Stimulated activated CD8-positive, alpha-beta memory T cell treated with anti-CD3 and anti-CD28 coated beads, Interleukin-7, amount 100 ng/mL, for 4 hours (primary cell): ENCODE measurements at places on chromosomes 11 and 22.

GRCh38 chr11:69948256-69949141 lies 129.3 kb upstream of the FGF3 start:
- DNase-seq: no peak

- DNase-seq: no peak
Measured at GRCh38 chr22:49686495-49687219, 141.0 kb downstream of the BRD1 start.

- DNase-seq: no peak
Measured at GRCh38 chr11:128620309-128621100, 33.1 kb upstream of the ETS1 start.

GRCh38 chr11:6614446-6614845 lies 2.4 kb upstream of the TAF10 start:
- DNase-seq: no peak

- peak; percentile 17 for DNase-seq
Measured at GRCh38 chr22:32204856-32205722, at the start of gene RFPL2. TSS of gene RFPL2 (minus strand) at chr22:32205073. CDS start at chr22:32202451, 2,622 bp downstream.

DNA sequence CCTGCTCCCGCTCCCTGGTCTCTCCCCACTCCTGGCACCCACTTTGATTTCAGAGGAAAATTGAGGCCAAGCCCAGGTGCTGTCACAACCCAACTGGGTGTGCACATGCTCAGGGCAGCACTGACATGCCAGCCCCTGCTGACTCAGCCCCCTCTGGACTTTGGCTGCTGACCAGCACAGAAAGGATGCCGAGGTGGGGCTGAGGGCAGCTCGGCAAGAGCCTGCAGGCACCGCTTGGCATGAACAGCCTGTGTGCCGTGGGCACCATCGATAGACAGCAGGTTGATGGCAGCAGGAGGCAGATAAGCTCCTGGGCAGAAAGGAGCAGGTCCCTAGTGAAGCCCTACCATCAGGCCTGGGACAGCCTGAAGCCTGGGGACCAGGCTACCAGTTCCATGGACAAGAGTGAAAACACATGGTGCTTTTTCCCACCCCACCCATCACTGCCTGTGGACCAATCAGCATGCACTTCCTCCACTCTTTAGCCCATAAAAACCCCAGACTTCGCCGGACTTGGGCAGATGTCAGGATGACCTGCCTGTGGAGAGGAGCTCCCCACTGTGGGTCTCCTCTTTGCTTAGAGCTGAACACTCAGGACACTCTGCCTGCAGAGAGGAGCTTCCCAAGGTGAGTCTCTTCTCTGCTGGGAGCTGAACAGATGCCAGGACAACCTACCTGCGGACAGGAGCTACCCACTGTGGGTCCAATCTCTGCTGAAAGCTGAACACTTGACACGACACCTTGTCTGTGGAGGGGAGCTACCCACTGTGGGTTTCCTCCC lies 832.3 kb downstream of the DLG2 start:
- no peak for DNase-seq

GRCh38 chr11:71369411-71369810 lies 78.8 kb downstream of the DHCR7 start:
- DNase-seq: no peak

DNA sequence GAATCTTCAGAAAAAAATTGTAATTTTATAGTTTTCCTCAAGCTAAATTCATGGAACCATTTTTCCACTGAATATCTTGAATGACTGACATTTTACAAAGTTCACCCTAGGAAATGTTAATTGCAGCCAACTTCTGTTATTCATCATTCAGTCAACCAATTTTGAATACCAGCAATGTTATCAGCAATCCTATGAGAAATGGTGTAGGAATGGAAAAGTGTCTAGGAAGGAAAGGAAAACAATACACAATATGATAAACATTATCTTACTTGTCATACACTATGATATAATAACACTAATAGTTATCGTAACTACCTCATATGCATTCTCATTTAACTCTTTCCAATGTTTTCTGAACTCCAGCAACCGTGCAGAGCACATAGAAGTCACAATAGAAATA lies 790.5 kb upstream of the LRRC4C start:
- no peak for DNase-seq

DNA sequence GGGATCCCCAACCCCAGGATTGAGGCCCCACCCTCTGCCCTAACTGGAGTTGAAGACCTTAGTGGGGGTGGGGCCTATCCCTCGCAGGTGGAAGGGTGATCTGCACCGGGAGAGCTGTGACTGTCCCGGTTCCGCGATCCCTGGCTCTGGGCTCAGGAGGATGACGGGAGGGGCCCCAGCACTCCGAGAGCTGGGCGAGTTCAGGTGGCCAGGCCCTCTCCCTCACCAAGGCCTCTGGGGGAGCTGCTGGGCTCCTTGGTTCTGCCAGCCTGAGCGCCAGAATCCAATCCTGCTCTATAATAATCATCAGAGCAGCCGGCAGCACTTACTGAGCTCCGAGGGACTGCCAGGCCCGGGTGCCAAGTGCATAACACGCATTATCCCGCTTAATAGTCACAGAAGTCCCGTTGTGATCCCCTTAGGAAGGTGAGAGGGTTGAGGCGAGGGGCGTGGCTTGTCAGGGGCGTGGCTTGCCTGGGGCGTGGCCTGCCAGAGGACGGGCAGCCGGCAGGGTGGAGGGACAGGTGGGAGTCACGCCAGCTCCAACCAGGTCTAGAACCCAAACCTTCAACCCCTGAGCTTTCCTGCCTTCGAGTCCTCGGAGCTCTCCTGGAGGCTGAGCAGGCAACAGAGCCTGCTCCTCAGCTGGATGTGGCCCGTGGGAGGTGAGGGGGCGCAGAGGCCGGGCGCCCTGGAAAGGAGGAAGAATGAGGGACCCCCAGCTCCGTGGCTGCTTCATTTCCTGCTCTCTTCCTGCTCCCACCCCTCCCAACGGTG lies 7.3 kb upstream of the SYT7 start:
- peak; percentile 40 for DNase-seq

GRCh38 chr11:115313224-115313838 lies 190.9 kb downstream of the CADM1 start:
- no peak for DNase-seq

GRCh38 chr11:101470881-101471520 lies 112.8 kb downstream of the TRPC6 start:
- DNase-seq: no peak

GRCh38 chr11:109892321-109892794 lies 200.8 kb upstream of the ZC3H12C start:
- no peak for DNase-seq

GRCh38 chr11:100785148-100785983 lies 98.3 kb downstream of the ARHGAP42 start:
- DNase-seq: no peak

DNA sequence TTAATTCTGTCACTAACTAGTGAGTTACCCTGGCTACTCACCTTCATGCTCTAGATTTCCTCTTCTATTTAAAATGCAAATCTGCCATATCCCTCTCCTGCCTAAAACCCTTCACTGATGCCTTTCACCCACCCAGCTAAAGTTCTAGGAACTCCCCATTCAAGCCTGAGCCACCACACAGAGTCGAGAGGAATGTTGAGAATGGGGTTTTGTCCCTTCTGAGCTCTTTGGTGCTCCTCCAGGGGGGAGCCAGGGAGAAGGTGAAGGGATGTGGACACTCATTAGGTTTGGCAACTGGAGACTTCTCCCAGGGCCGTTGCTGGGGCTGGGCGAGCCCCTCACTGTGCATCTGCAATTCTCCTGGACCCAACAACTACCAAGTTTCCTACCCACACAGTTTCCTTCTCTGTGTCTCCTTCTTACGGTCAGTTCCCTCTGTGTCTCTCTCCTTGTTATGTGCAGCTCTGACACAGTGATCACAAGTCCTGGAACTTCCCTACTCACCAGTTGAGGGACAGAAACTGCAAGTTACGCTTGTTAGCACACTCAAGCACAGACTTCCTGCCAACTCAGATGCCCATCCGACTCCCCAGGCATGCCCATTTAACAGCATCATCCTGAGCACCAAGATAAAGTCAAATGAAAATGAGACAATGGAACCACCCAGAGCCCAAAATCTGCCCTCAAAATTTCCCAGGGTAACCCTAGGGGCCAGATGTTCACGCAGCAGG lies 6.5 kb upstream of the IL10RA start:
- no peak for DNase-seq

DNA sequence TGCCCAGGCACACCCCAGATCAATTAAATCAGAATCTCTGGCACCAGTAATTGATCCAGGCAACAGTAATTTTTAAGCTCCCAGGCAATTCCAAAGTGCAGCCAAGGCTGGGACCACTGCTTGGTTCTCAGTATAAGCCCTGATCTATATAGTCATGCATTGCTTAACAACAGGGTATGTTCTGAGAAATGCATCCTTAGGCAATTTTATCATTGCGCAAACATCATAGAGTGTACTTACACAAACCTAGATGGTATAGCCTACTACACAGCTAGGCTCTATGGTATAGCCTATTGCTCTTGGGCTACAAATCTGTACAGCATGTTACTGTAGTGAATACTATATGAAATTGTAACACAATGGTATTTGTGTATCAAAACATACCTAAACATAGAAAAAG lies 651 bp upstream of the C11orf42 start:
- DNase-seq: no peak

DNA sequence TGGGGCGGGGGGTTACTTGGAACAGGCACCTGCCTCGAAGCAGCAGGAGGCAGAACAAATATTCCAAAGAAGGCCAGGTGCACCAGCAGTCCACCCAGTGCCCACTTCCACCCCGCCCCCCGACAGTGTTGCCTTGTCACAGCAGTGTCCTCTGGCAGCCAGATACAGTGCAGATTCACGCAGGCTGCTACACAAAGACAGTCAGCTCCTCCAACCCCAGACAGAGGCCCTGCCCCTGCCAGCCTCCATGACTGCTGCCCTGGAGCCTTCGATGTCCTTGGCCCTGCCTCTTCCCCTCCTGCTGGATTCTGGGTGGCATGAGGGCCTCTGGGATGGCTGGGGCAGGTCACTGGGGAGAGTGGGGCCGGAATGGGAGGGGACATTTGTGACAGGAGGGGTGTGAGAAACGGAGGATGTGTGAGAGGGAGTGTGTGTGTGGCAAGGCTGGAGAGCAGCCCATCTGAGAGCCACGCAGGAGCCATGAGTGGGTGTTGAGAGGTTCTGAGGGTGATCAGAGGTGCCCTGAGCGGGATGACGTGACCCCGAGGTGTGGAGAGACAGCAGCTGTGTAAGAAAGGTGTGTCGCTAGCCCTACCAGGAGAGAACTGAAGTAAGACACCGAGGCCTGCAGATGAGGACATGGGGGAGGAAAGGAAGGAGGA lies 173.7 kb downstream of the CEP164 start:
- DNase-seq: no peak

DNA sequence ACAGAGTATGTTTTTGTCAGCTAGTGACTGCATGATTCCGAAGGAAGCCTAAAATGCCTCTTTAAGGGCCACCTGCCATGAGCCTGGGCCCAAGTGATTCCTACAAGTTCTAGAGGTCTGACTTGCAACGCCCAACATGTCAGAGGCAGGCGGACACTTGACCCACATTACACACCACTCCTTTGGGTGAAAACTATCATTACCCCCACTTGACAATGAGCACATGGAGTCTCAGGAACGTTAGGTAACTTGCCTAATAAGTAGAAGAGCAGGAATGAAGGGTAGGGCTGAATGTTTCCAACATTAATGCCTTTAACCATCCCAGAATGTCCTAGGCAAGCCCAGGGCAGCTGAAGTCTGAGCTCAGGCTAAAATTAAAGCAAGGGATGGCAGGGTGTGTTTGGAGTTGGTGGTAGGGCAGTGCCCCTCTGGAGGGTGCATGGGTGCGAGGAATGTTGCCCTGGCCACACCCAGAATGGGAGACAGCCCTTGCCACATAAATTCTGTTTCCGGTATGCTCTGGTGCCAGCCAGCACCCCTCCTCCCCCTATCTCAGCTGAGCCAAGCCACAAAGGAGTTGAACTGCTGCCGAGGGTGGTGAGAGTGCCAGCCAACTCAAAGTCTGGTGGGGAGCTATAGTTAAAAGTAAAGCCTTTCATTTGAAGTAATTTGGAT lies 2.5 kb downstream of the PLAAT2 start:
- no peak for DNase-seq

DNA sequence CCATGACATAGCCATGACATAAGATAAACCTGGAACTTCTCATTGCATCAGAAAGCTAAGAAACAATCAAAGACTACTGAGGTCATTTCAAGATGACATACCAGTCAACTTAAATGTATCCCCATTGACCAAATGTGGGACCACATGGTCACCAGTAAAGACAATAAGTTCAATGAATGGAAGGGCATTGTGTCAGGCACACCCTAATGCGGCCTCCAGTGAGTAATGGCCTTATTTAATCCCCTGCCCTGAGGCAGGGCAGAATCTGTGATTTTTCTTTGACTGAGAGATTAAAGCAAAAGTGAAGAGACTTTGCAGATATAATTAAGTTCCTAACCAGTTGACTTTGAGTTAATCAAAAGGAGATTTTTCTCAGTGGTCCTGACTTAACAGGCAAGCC lies 17.3 kb upstream of the SYT8 start:
- no peak for DNase-seq

DNA sequence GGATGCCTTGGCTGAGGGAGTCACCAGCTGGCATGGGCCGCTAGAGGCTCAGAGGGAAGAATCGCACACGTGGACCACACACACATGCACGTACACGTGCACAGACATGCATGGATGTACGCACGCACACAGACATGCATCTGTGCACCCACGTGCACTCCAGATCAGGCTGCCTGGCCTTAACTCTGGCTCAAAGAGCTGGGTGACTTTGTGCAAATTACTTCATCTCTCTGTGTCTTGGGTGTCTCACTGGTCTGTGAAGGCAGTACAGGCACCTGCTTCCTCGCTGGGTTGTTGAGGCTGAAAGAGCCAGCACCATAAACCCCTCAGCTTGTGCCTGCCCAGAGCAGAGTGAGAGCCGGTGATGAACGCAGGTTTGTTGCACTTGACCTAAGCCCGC lies 28.7 kb downstream of the TMPRSS6 start:
- no peak for DNase-seq

GRCh38 chr11:22774716-22775115 lies 54.9 kb downstream of the SVIP start:
- DNase-seq: no peak

DNA sequence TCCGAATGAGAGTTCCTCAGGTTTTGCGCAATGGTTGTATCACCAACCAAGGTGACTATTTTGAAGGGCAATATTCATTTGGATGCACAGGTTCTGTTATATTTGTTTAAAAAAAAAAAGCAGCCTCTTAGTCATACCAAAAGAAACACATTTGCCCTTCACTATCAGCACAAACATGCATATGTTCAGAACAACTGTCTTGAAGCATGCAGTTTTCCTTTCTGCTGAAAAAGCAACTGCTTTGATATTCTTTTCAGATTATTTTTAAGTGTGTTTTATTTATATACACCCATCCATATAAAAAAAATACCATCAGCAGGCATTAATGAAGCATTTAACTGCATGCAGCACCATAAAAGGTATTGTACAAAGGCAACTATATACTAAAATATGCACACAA lies 67.8 kb downstream of the RBFOX2 start:
- no peak for DNase-seq

DNA sequence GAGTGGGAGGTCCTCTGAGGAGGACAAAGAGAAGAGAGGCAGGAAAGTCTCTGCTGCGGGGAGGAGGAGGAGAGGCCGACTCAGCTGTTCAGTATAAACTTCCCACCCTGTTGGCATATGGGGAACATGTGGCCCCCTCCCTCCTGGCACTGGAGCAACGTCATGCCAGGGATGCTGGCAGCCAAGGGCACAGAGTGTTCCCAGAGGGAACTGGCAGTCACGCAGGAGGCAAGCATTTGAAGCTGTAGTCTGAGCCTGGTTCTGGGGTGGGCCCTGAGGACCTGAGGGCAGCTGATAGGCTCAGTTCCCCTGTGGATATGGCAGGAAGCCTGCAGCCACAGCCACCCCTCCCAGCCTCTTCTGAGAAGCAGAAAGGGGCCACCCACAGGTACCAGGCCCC lies 67.1 kb upstream of the TSPAN18 start:
- no peak for DNase-seq

GRCh38 chr22:45932071-45932470 lies 44.9 kb downstream of the WNT7B start:
- no peak for DNase-seq
